ENCODE measurements at places on chromosomes 16 and 17.

DNA sequence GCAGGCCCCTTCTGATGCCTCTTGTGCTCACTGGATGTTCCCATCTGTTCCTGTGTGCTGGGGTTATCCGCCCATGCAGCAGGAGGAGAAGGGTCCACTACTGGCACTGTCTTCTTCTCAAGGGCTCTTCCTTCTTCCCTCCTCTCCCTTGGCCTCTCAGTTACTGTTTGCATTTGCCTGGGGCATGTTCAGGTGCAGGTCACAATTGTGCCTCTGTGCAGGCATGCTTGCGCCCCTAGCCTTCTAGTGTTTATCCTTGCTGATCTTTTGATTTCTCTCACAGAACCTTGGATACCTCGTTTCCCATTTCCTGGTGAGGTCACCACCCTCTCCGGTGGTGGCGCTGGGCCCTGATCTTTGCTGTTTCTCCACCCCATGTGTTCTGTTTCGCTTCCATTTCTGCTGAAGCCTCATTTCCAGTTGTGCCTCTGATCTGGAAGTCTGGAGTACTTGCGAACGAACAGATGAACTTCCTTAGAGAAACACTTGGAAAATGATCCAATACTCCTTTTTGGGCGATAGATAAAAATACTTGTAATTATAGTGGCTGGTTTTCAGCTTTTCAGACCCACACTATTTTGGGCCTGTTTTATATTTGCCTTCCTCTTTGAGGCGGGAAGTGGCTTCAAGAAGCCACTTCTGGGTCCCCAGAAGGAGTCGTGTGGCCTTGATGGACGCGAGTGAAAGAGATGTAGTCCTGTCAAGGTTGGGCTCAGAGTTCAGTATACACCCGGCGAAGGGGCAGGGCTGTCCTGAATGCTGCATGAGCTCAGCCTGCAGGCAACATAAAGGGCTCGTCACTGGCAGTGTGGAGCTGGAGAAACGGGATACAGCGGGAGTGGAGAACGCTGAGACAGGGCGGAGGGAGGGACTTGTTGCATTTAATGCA is 312.9 kb downstream of the SNX29 start:
- DNase-seq: no peak

DNA sequence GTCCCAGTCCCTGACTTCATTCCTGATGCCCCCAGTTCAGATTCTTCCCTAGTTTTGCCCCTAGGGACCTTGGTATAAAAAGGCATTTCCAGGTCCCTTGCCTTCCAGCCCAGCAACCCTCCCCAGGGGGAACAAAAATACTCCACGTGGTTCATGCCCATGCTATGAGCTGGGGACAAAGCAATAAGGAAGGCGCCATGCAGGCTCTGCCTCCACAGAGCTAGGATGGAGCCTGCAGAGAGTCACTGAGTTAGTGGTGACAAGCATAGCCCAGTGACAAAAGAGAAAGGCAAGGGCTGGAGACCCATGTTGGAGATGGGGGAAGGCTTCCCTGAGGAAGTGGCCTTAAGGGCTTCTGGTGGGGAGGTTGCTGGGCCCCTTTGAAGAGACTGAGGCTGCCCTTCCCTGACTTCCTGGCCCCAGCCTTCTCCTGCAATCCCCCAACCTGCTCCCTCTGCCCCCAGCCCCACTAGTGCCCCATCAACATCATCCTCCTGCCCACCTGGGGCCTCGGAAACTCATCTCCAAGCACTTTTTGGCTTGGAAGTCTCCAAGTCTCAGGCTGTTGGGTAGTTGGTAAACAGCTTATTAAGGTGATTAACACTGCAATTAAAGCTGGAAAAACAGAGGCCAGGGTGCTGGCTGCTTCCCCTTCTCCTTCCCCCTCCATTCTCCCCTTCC is 9.6 kb downstream of the DLX3 start:
- DNase-seq: no peak

GRCh38 chr16:13154799-13155198 is 253.4 kb downstream of the SHISA9 start:
- DNase-seq: no peak

- DNase-seq: no peak
Measured at GRCh38 chr17:75845933-75846691, 1.9 kb upstream of the UNC13D start.

Measured in cortex of kidney (tissue), 1 donor.